ENCODE measurements at places on chromosomes 6 and 20. TPM values are rescaled to one million over a fixed set of nuclear protein-coding genes. Genes with fewer than 3 reads are reported as not detected.

DNA sequence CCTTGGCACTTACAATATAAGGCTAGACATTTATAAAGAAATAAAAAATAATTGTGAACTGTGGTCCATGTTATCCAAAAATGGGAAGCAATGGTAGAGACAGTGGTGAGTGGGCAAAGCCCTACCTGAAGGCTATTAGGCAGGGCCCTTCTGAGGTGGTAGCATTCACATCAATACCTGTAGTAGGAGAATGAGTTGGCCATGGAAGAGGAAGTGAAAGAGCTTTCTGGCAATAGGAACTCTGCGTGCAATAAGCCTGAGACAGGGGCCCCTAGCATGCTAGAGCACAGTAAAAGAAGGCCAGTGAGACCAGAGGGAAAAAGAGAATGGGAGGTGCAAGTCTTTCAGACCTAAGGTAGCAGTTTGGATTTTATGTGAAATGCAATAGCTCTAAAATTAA, 754.5 kb downstream of the PTPRT start:
- DNase-seq, result no peak

DNA sequence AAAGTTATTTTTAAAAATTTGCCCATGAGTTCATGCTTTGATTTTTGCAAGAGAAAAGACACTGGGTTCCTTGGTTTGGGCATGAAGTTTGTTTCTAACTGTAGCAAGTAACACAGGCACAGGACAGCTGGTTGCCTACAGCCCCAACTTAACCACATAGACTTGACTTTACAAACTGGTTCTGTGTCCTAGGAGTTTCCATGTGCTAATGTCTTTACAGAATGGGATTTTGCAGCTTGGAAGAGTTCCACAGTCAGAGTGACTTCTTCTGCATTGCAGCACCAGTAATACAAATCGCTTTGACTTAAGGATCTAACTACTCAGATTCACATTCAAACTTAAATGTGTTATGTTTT, 44.3 kb downstream of the OR2B2 start:
- DNase-seq, result no peak

DNA sequence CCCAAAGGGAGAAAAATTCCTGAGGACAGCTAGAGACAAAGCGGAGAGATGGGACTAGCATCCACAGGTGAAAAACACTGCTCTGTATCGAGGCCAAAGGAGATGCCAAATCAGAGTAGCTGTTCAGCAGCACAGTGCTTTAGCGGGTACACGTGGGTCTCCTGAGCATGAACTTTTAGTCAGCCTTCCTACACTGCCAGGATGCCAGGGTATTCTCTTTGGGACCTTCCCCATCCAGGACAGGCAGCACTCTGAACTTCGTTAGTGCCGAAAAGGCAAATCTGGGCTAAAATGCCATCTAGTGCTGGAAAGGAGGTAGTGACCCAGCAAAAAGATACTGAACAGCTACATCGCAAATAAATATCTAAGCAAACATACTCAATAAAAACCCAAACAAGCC, 64.9 kb downstream of the C6orf58 start:
- DNase-seq, result no peak

- no peak for DNase-seq
Measured at GRCh38 chr6:149186873-149187272, 130.6 kb upstream of the TAB2 start.

- DNase-seq, result no peak
Measured at GRCh38 chr6:112270756-112271155, 16.4 kb upstream of the LAMA4 start.

GRCh38 chr6:166450167-166450873, 67.6 kb upstream of the MPC1 start:
- DNase-seq, result no peak

DNA sequence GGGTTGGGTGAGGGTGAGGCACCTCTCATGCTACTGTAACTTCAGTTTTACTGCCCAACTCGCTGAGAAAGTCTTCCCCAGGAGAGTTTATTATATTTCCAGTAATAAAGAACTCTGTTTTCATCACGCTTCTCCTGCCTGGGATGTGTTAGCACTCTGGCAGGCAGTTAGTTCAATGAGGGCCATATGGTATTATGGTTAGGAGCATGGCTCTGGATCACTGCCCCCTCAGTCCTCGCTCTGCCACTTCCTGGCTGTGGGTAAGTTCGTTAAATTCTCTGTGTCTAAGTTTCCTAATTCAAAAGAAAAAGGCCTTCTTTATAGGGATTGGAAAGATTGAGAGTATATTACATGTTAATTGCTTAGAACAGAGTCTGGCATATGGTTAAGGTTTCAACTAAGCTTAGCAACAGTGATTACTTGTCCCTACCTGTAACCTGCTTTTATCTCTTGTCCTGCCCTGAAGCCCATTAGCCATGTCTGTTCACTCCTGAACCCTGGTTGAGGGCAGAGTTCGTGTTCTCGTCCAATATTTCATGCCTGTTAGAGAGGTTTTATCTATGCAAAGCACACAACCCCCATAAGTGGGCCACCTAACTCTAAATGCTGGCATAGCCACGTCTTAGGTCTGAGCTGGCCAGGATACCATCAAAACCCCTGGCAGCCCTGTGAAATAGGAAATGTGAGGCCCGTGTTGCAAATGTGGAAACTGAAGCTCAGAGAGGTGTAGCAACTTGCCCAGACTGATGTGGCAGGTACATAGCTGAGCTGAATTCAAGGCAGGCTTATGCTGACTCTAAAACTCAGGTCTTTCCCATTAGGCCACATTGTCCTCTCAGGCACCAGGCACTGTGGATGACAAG, 342.5 kb upstream of the JARID2 start:
- no peak for DNase-seq

DNA sequence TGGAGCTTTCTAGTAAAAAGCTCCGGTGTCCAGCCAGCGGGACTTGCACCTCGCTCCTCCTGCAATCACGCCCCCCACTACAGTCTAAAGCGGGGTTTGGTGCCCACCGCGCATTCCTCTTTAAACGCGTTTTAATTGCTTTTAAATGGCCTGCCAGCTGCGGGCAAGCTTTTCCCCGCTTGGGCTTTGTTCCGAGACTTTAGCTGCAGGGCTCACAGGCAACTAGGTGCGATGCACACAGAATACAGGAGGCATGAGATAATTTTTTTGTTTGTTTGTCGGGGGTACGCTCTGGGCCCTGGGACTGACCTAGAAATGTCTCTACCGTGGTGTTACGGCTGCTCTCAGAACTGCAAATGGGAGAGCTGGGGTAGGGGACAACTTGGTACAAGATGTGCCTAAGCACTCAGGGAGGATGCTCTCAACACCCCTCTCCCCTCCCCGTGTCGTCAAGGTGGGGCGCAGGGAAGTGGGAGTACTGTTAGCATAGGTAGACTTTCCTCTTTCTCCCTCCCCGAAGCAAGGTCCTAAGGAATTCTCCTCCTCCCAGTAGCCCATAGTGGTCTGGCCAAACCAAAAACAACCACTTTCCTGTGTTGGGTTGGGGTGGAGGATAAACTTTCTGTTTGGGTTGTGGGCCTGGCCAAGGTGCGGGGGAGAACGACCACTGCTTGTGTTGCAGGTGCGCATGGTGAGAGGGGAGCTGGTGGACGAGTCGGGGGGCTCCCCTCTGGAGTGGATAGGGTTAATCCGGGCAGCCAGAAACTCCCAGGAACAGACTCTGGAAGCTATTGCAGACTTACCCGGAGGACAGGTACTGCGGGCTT, 1.6 kb downstream of the PRDM13 start:
- DNase-seq, result no peak

DNA sequence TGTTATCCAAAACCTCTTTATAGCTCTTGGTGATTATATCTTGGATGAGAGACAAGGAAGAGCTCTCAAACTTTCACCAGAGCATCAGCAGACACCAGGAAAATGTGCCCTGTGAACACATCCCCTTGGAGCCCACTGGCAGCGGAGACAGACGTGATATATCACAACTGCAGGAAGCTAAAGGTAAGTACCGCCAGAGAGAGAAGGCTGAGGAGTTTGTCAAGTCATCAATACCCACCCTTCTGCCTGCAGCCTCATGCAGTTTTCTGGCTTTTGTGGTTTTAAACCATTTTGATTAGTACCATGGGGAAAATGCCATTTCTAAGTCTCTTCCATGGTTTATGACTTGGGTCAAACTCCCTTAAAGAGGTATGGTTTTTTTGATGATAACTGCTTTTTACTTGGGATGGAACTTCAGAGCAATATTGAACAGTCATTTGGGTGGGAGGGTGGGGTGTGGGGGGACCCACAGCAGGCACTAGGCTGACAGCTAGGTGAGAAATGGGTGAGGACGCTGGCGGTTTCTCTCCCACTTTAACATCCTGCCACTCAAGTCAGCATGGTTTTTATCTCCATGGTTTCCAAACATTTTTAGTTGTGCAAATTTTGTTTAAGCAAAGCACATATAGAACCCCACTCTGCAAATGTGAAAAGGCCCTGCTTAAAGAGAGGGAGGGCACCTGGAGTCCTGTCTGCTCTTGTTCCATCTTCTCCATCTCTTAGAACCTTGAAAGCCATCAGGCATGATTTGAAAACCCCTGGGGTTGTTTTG, 108.4 kb downstream of the SCML4 start:
- DNase-seq, result no peak

GRCh38 chr6:157951828-157952227, 29.8 kb upstream of the SYNJ2 start:
- DNase-seq, result no peak

DNA sequence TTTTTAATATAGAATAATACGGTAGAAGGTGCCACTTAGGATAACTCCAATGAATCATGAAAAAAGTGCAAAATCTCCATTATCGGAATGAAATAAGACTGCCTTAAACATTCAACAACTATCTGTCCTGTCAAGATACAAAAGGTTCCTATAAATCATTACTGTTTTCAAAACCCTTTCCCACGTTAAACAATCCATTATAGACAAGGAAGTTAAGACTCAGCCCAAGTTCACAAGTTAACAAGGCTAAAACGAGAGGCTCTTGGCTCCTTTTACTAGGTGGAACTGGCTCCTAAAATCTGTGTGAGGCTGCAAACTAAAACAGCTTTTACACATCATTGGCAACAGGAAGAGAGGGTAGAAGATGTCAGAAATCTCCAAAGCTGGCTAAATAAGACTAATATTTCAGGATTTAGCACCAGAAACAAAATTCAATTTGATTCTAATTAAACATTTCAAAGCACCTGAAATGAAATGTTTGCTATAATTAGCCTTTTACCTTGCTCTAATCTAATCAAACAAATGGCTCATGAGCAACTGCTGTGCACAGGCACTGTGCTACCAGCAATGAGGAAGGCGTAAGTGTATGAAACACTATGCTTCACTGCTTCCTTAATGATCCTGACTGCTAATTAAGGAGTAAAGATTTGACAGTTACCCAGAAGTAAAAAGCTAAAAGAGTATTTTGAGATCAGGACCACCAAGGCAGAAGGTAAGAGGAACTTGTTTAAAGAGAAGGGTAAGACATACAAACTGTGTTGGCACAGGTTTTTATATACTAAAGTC, 109.7 kb downstream of the DST start:
- DNase-seq, result no peak

Gene WFDC12
- not detected for polyA plus RNA-seq

Gene ZNF311
- 0.21 TPM for polyA plus RNA-seq

Gene TREM1
- 18.4 TPM for polyA plus RNA-seq

Measured in heart left ventricle (tissue), 16 donors.